ENCODE measurements at places on chromosomes 12 and 14.

DNA sequence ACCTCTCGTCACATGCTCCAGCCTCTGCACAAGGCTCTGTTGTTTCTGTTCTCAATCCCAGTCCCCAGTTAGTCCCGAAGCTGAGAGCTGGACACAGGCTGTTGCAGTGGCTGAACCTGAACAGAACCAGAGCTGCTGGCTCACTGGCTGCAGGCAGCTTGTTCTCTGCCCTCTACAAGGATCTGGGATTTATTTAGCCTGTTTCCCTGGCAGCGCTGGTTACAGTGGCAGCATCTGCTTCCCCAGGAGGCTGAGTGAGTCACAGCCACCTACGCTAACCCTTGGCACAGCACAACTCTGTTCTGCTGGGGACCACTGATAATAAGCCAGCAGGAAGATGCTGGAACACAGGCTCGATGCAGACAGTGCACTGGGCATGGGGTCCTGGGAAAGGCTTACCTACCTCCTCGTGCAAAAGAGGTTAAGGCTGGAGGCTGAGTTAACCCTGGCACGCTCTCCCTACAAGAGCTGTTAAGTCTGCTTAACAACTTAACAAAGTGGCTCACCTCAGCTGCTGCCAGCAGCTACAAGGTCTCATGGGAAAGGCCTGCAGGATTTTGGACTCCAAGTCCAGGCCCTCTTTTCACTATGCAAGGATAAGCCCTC lies 299.6 kb downstream of the PCNX1 start:
- no peak for DNase-seq

DNA sequence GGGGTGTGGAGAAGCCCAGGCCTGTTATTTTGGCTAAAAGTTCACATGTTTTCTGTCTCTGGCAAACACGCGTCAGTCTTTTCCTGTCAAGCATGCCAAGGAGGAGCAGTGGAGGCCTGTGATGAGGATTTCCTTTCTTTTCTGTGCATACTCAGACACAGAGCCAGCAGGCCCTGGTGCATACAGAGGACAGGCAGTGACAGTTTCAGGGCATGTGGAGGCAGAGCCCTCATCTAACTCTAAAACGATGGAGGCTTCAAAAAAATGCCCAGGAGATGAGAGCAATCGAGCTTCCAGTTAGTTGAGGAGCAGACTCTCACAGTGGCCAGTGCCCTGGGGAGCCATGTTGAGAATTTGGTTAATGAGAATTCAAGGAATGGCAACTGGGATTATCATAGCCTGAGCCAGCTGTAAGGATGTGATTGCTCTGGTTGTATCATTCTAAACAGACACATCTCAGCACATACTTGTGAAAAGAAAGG lies 66.5 kb downstream of the TRAFD1 start:
- DNase-seq: no peak

DNA sequence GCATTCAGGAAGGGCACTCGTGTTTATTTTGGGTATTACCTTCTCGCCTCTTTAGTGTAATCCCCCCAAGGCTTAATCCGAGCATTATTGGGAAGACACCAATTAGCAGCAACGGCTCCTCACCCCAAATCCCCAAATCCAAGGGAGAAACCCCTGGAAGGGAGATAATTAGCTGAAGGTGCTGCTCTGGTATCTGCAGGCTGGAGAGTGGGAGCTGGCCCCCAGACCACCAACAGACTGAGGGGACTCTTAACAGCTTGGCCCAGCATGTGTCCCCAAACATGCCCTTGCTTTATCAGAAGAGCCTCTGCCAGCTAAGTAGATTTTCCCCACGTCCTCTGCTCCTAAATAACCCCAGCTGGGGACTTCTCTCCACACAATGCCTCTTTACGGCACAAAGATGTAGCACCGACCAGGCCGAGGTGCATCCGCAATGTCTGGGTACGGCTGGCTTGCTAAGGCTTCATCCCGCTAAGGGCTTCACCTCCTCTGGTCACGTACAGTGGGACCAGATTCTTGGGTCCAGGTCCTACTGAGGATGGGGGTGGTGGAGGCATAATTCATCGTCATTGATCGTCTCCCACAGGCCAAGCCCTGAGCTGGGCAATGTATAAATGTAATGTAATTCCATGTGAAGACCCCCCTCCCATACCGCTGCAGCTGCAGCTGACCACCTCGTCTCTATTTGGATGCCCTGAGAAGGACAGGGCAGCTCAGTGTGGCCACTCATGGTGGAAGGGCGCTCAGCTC lies 123.7 kb upstream of the GSC start:
- no peak for DNase-seq

DNA sequence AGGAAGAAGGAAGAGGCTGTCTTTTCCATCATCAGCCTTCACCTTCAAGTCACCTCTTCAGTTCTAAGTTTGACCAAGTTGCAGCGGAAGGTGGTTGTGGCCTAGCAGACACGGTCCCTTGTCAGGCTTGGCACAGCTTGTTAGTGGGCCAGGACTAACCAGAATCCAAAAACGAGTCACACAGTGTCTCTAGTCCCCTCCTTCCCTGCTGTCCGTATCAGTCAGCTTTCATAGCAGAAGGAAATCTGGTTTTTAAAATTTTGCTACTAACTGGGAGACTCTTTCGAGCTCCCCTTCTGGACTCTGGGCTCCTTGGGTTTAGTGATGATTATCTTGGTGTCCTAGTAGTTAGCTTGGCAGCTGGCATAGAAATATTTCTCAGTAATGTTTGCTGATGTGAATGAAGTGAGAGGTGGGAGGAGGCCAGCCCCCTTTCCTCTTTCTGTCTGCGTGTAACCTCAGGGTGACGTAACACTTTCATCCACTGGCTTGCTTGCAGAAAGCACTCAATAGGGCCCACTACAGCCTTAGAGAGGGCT lies 3.8 kb downstream of the ETV6 start:
- peak; percentile 53 for DNase-seq

DNA sequence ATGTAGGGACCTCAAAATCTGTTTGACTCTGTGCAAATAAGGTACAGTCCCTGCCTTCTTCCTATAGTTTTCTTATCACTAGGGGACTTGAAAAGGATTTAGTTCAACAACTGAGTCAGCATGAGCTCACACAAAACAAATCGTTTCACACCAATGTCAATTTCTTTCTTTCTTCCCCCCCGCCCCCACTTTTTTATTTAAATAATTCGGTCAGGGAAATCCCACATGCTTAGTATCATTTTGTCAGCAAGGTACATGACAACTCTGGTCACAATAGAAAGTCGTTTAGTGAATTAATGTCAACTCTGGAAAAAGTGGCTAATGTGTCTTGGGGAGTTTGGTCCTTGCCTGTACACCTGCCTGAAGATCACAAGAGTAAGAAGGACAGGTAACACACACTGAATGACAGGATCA lies 232.2 kb upstream of the PLEKHG7 start:
- DNase-seq: no peak

- no peak for DNase-seq
Observed at GRCh38 chr12:105223352-105223845, 12.6 kb downstream of the APPL2 start.

GRCh38 chr12:57129321-57129842 lies 1.1 kb downstream of the LRP1 start:
- DNase-seq: no peak

- DNase-seq: no peak
Observed at GRCh38 chr12:47393403-47393790, 312.4 kb downstream of the RPAP3 start.

Data from CD4-positive, alpha-beta T cell treated with Interleukin-15 for 1 hour (primary cell).